ENCODE measurements at places on chromosomes 12 and 14.

GRCh38 chr12:13749389-13749788, 232.0 kb downstream of the GRIN2B start:
- DNase-seq, result no peak

DNA sequence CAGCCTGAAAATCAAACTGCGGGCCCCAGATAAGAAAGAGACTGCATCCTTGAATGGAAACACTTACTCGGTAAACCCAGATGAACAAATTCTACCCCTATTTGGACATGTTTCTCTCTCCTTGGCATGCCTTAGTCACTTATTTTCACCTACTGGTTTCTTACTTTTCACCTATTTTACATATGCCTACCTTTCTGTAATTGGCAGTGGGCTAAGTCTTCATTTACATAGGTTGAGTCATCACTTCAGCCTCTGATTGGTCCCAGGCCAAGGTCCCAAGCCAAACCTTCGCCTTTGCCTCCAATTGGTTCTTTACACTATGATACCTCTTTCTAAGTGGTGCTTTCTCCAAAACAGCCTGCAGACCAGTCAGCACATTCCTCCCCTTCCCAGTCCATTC, 111.3 kb downstream of the DYRK2 start:
- no peak for DNase-seq

- DNase-seq, result no peak
These were observed 34.0 kb downstream of the TUNAR start for GRCh38 chr14:95910628-95911027.

GRCh38 chr14:64685371-64686281, 18.6 kb upstream of the PLEKHG3 start:
- DNase-seq, result peak; percentile 72

GRCh38 chr12:126537961-126538530, 1472.8 kb downstream of the AACS start:
- no peak for DNase-seq

- DNase-seq, result no peak
These were observed 132.2 kb downstream of the ASCL4 start for GRCh38 chr12:107906707-107907106.

GRCh38 chr12:10810068-10810467, at the start of gene TAS2R9:
Gene TAS2R9 (minus strand): TSS chr12:10810168. CDS start chr12:10810075, 93 bp downstream.
- no peak for DNase-seq

- no peak for DNase-seq
These were observed 125.1 kb upstream of the GRIP1 start for GRCh38 chr12:66803930-66804329.

GRCh38 chr12:126807312-126807865, 1459.6 kb upstream of the TMEM132C start:
- DNase-seq, result no peak

DNA sequence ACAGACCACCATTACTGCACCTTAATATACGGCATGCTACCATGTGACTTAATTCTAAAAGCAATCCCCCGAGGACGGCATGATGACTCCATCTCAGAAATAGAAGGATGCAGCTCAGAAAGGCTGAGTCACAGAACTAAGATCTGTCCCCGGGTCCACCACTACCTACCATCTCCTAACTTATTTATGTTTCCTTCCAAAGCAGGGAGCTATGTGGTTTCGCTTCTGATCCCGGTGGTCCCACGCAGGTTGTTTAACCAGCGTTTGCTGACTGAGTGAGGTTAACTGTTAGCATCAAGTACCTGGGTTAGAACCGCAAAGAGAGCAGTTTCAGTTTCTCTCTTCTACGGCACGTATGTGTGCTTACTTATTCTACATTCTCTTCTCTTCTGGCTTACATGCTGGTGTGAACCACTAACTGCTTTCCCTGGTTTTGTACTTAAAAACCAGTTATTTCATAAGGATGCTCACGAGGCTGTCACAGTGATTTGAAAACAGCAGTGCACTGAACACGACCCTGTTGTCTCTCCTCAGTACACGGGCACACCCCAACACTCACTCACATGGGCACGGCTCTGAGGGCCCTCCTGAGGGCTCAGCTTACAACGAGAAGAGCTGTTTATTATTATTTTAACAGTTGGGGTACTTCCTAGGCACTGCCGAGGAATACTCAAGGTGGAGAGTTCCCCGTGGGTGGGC, 66.7 kb downstream of the CCDC88C start:
- no peak for DNase-seq

DNA sequence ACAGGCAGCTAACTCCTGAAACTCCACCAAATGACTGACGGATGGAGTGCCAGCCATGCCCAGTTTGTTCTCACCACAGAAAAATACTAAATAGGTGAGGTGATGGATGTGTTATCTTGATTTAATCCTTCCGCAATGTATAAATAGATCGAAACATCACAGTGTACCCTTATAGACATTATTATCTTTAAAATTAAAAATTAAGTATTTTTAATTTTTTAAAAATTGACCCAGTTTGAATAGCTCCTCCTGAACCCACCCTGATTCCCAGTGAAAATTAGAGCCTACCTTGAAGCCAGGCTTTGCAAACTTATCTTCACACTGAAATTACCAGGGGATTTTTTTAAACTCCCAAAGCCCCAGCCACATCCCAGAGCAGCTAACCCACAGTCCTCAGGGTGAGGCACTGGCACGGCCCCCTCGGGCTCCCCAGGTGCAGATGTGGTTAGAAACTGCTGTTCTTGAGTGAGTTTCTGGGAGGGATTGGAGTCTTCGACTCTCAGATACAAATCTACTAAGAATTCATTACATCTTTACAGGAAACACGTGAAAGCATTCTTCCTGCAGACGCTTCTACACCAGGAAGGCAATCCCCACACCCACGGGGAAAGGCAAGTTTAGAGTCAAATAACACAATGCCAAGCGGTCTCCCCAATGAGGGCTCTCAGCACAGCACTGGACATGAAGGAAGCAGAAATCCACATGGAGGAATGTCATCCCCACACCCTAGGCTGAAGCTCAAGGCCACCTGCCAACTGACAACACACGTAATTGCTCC, 126.4 kb downstream of the RIMBP2 start:
- no peak for DNase-seq

GRCh38 chr14:74713395-74713735, 421 bp downstream of the FCF1 start:
- no peak for DNase-seq

DNA sequence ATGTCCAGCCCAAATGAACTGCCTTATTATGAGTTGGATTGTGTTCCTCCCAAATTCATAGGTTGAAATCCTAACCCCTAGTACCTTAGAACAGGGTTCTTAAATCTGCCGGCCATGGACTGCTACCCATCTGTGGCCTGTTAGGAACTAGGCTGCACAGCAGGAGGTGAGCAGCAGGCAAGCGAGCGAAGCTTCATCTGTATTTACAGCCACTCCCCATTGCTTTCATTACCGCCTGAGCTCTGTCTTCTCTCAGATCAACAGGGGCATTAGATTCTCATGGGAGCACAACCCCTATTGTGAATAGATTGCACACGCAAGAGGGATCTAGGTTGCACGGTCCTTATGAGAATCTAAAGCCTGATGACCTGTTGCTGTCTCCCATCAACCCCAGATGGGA, 9.8 kb upstream of the EML5 start:
- no peak for DNase-seq

- no peak for DNase-seq
These were observed 41.6 kb downstream of the LRRC74A start for GRCh38 chr14:76867516-76868453.

GRCh38 chr12:89943463-89943862, 234.8 kb upstream of the ATP2B1 start:
- DNase-seq, result no peak
